ENCODE measurements at places on chromosomes 1 and 21.
A peak's percentile ranks its signal among the peaks of the same experiment; 100 is the strongest.

DNA sequence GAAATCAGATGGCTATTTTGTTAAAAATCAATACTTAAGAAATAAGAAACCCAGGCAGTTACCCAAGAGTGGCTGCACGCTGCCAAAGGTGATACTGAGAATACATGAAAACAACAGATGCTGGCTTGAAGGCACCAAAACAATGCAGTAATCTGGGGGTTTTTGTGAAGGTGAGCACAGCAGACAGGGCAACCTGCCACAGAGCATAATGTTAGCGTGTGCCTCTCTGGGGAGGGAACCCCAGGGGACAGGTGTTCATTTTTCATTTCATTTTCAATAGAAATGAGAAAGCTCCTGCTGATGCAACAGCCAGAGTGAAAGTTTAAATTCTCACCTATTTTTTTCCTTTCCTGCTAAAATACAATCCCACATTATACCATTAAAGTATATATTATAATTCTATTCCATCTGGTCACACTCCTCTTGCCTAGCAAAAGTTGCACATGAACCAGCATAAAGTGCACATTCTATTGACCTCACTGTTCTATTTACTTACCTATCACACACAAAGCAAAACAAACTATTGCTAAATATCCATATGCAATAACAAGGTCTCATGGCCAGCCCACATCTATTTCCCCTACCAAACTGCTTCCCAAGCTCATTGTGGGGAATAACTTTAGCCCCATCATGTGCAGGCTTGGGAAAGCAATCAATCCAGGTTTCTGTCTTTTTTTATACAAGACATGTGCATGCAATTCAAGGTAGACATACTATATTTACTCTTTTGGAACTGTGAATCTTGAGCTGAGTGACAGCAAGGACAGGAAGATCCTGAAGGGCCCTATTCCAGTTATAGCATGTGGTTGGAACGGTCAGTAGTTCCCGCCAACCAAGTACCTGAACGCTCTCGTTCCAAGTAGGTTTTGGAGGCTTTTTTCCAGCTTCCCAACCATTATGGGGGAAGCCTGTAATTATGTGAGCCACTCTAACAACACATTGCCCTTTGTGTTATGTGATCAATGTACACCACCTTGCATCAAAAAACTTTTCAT, 173.6 kb downstream of the RERE start:
- no peak for DNase-seq

- DNase-seq, result peak; percentile 85
These were observed 193.1 kb downstream of the ST6GALNAC3 start for GRCh38 chr1:76267631-76268030.

DNA sequence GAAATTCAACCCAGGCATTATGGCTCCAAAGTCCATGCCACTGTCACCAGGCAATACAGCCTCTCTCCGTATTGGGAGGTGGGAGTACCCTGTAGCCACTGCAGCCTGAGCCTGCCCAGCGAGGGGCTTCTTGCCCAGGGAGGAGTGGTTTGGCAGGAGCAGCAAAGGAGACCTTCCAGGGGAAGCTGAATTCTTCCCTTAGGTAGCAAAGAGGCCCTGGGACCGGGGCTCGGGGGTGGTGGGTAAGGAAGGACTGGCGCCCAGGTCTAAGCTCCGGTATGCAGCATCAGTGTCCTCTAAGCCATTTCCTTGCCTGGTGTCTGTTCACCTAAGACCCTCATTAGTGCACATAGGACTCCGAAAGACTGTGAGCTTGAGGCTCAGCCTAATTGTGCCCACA, 17.0 kb downstream of the TNNT2 start:
- DNase-seq, result no peak

GRCh38 chr21:41201385-41201784, 33.4 kb downstream of the BACE2 start:
- no peak for DNase-seq

DNA sequence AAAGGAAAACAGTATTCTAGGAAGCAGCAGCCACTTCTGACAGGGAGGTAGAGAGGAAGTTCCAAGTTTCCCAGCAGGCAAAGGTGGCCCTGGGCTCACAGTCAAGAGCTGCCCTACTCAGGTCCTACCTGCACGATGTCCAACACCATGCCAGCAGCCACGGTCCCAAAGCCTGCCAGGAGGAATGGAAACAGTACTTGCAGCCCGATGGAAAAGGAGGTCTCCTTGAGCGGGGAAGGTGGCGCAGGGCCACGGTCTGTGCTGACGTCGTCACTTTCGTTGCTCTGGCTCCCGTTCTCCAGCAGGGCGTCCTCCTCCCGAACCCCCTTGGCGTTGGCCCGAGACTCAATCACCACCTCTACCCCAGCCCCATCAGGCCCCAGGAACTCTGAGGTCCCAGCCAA, 3.1 kb downstream of the SLC41A1 start:
- no peak for DNase-seq
